ENCODE measurements at places on chromosomes 1 and 21.

DNA sequence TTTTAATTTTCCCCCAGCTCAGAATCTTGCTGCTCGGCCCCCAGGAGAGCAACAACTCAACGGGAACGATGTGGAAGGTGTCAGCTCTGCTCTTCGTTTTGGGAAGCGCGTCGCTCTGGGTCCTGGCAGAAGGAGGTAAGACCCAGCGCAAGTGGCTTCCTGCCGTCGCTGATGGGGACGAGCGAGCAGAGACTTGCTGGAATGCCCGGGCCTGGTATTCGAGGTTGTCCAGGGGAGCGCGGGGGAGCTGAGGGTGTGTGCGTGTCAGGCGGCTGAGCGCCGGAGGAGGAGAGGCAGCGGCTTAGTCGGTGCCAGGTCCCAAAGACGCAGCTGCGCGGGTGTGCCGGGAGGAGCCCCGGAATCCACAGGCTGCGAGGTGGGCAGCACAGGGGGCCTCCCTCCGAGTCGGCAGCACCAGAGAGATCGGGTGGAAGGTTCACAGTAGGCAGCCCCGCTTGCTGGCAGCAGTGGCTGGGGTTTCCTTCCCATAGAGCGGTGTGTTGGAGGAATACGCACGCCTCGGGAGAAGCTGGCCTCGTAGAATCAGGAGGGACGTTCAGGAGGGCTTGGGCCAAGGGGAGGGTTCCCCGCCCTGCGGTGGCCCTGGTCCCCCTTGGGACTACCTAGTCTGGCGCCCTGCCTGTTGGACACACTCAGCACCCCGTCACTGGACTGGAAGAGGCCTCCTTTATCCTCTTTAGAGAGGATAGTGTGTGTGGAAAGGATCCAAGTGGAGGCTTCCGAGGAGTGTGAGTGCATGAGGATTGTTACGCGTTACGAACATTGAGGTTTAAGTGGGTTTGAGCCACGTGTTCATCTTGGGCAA, 547 bp downstream of the PDPN start:
- DNase-seq, result no peak

- no peak for DNase-seq
These were observed 42.1 kb upstream of the TP53BP2 start for GRCh38 chr1:223887747-223888418.

DNA sequence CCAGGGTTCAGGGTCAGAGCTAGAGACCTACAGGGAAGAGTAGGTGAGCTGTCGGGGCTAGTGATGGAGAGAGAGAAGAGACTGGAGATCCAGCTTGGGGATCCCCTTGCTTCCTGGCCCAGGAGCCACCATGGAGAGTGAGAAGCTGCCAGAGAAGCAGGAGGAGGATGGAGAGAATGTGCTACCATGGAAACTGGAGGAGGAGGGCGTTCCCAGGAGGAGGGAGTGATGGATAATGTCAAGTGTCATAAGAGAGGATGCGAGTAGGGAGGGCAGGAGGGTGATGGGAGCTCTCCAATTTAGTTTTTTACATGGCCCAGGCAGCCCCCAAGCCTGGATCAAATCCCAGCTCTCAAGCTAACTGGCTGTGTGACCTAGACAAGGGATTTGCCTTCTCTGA, 46.5 kb upstream of the EPB41 start:
- no peak for DNase-seq

DNA sequence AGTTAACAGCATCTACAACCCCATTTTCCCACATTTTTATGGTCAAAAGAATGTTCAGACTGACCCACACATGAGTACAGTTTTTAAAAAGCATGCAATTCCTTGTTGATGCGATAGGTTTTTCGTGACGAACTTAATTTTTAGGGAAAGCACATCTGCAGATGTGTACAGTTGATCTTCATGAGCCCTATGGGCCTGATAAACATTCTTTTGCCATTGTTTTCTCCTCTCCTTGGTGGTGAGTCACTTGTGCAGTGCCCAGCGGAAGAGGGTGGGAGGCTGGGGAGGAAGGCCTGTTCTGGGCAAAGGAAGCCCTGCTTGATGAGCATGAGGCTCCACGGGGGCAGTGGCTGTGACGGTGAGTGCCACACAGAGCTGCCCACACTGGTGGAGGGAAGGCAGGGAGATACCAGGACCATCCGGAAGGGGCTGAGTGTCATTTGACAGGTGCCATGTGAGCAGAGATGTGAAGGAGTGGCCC, 5.3 kb downstream of the ARF1 start:
- no peak for DNase-seq

DNA sequence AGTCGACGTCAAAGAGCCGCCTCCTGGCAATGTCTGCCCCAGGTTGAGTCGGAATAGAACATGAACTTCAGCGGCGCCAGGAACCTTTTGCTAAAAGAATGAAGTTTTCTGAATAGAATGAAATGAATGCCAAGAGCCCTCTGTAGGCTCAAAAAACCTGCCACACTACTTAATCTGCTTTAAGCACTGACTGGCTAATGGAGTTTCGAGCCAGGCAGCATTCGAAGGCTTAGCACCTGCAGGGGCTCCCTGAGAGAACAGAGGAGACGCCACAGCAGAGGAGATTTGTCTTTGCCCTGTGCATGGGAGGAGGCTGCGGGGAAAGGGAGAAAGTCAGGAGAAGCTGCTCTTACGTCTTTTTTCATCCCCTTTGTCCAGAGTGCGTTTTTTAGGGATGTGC, 641.7 kb downstream of the AJAP1 start:
- DNase-seq, result no peak

DNA sequence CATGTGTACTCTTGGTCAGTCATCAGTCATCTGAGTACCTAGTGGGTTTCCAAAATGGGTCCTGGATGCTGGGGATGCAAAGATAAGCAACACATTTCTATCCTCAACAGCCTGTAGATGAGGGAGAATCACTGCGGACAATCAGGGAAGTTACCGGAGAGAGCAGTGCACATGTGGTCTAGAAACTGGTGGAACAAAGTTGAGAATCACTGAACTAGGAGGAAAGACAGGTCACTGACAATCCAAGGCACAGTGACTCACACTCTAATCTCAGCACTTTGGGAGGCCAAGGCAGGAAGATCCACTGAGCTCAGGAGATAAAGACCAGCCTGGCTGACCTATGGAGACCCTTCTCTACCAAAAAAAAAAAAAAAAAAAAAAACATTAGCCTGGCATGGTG, 31.4 kb upstream of the LGALS8 start:
- no peak for DNase-seq

GRCh38 chr1:16266411-16267118, 29.6 kb upstream of the CPLANE2 start:
- no peak for DNase-seq

GRCh38 chr1:194537521-194537920, 1351.1 kb upstream of the B3GALT2 start:
- DNase-seq, result no peak

DNA sequence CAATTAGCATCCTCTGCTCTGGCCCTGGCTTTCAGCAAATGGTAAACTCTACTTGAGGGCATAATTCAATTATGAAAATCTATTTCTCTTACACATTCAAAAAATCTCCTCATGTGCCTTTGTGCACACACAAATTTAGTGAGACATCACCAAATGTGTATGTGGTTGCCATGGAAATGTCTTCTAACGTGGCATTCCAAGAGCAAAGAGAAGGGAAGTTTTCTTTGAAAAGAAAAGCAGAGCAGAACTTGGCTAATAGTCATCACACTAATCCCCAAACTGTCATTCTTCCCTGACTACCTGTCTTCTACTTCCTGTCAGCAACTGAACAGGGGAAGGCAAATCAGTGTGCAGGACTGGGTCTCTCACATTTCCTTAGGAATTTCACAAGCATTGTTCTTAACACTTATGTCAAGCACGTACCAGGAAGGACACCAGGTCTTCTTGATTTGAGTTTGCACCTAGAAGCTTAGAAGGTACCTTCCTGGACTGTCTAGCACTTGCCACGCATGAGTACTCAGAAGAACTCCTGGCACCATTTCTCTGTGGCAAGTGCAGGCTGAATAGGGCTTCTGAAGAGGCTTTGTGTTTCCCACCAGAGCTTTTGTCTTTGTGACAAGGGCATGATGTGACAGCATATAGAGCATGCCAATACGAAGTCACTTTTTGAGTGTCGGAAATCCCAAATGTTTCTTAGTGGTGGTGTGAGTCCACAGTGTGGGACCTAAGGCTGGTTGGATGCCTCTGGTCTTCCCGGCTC, 32.3 kb downstream of the MAN1C1 start:
- no peak for DNase-seq

- DNase-seq, result no peak
These were observed 33.4 kb downstream of the TLR5 start for GRCh38 chr1:223109581-223110026.

DNA sequence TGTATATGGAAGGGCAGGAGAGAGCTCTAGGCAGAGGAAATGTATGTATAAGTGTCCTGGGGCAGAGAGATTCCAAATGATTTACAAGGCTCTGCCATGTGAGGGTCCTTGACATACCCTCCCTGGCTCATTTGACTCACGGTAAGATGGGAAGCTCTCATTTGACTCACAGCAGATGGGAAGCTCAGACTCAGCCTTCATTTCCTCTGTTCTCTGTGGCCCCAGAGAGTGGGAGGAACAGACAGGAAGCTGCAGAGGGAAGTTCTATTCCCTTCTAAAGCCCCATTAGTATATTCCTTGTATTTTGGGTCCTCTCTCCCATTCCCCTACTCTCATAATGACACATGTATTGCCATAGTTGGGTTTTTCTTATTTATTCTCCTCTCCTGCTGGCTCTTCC, 44.9 kb downstream of the FOXD2 start:
- DNase-seq, result no peak

GRCh38 chr1:180094705-180095295, 59.9 kb upstream of the QSOX1 start:
- DNase-seq, result no peak

GRCh38 chr1:109293026-109293425, 10.1 kb upstream of the PSRC1 start:
- DNase-seq, result no peak

GRCh38 chr1:197671140-197671539, 104.1 kb downstream of the DENND1B start:
- DNase-seq, result no peak

DNA sequence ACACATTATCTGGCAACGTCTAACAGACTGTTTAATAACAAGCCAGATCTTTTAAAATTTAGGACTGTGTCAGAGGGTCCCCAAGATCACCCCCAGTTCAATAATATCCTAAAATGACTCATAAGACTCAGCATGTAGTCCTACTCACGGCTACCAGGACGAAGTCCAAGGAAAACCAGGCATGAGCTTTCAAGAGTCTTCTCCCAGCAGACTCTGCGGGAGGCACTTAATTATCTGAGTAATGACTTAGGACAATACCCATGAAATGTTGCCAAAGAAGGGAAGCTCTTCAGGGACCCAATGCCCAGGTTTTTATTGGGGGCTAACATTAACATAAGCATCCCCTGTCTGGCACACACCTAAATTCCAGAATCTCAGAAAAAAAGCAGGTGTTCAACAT, 7.0 kb downstream of the HFM1 start:
- no peak for DNase-seq

GRCh38 chr1:212256369-212256768, 28.8 kb upstream of the PPP2R5A start:
- no peak for DNase-seq

GRCh38 chr21:44347911-44348451, 5.4 kb upstream of the TRPM2 start:
- DNase-seq, result no peak

DNA sequence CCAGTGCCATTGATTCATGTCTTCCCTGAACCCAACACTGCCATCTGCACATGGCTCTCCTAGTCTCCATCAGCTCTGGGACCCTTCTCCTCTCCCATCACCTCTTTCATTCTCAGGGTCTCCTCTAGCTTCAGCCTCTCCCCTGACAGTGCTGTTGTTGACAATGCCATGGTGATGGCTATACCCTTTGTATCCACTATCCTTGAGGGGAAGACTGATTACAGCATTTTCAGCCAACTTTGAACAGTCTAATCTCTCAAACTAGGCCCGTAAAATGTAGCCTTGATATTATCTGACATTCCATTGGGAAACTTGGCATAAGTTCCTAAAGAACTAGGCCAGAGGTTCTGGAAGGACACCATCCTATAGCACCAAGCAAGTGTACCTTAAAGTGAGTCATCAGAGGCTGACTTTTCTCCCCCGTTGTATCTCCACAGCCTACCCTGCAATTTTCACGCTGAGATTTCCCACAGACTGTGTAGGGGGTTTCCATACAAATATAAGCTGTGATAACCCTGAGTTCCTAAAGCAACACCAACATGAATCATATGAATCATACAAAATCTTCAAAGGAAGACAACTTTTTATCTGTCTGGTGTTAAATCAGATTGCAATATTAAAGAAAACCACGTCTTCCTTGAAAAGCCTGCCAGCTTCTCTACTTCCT, 5.8 kb downstream of the HAO2 start:
- DNase-seq, result no peak

- DNase-seq, result no peak
These were observed 204.4 kb downstream of the RWDD3 start for GRCh38 chr1:95438218-95438948.

DNA sequence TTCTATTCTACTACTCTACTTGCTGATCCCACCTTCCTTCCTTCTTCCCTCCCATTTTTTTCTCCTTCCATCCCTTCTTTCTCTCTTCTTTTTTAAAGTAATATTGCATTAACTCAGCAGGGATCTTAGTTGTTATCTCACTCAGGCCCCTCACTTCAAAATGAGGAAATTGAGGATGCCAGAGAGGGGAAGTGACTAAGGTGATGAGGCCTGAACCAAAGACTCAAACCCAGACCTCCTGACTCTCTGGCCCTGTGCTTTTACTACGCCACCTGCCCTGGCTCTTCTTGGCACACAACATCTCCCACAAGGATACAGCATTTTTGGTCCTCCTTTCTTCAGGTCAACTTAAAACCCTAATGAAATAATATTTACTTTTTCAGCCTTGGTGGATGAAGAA, 151.7 kb upstream of the ZNF648 start:
- no peak for DNase-seq

- DNase-seq, result no peak
These were observed 180.7 kb downstream of the ZBTB18 start for GRCh38 chr1:244231572-244232315.

DNA sequence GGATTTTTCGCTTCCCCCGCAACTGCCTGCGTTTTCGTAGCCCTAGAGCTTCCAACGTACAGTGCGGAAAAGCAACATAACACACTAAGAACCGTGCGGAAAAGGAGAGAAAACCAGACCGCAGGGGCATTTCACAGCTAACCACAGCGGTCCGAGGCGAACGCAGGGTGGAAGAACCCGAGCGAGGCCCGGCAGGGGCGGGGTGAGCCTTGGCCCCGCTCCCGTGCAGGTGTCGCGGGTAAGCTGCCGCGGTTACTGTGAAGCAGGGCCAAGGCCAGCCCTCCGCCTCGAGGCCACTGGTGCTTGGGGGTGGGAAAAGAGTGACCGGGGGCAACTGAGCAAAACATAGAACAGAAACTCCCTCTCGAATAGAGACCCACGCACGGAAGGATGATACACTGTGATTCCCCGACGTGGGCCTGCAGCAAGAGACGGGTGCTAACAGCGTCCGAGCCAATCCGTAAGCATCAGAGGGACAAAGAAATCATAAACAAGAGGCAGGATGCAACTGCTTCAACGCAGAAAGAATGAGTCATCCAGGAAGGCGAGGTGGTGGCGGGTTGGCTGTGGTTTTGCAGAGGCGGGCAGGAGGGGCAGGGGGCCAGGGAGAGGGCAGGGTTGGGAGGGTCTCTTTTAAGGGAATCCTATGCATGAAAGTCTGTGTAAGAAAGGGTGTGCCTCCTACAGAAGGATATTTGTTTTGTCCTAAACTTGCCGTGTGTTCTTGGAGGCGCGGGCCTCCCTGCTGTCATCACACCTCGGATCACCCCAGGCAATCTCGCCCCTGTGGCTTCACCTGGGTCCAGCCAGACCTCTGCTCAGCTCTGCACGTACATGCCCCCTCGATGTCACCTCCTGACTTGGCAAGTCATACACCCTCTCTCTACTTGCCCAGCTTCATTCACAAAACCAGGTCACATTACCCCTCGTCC, 7.3 kb downstream of the GNG4 start:
- DNase-seq, result no peak

- no peak for DNase-seq
These were observed 687.0 kb upstream of the ADGRL4 start for GRCh38 chr1:79693441-79694114.

Measured in iPS DF 19.7 (cell line).